ENCODE measurements at places on chromosomes 11 and 22.

GRCh38 chr11:526192-526591, 9.2 kb downstream of the HRAS start:
- DNase-seq, result no peak

- DNase-seq, result no peak
Measured at GRCh38 chr22:36281781-36282327, 28.9 kb downstream of the APOL1 start.

DNA sequence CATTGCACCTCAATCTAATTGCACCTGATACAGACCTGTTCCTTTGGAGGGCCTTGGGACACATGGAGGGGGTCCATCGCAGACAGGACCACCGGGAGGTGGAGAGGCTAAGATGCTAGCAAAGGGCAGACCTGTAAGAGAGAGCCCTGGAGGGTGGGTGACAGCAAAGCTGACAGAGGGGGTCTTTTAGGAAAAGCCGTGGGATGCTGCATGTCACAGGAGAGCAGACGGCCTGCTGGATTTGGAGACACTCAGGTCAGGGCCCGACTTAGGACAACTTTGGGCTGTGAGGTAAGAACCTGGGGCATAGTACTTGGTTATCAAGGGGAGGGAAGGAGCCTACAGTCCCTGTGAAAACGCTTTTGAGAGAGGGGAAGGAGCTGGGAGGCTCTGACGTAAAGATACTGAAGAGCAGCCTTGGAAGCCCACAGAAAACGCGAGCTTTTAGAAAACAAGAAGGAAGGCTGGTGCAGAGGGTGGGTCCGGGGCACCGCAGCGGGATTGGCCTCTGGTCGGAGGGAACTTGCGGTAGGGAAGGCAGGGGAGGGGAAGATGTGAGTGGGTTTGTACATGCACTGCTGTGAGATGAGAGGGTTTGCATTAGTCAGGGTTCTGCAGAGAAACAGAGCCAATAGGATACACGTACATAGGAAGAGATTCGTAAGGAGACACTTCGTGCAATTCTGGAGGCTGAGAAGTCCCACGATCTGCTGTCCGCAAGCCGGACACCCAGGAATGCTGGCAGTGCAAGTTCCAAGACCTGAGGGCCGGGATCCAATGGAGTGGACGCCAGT, 868.5 kb downstream of the TBC1D22A start:
- no peak for DNase-seq

DNA sequence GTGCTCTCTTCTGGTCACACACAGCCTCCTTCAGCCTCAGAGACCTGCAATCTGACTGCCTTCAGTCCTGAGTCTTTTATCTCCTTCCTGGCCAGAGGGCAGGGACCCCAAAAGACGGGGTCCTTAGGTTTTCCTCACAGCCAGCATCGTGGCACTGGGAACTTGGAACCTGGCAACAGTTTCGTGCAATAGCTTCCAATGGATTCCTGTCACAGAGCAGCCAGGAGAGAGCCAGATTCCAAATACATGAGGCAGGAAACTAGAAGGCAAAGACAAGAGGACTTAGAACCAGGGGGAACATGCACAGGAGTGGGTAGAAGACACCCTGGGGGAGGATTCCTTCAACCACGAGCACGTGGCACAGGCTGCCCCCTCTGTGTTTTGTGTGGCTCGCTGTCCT, 48.6 kb downstream of the C11orf91 start:
- DNase-seq, result no peak

DNA sequence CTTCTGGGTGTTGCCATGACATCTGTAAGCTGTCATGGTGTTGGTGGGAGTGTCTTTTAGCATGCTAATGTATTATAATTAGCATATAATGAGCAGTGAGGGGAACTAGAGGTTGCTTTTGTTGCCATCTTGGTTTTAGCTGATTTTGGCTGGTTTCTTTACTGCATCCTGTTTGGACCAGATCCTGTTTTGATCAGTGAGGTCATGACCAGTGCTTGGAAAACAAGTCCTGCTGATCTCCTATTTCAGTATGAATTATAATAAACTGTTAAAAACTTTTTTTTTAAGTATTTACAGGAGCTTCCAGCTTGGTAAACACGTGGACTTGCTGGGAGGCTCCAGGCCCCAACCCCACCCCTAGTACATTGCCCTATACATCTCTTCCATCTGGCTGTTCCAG, 30.5 kb upstream of the P4HA3 start:
- no peak for DNase-seq

DNA sequence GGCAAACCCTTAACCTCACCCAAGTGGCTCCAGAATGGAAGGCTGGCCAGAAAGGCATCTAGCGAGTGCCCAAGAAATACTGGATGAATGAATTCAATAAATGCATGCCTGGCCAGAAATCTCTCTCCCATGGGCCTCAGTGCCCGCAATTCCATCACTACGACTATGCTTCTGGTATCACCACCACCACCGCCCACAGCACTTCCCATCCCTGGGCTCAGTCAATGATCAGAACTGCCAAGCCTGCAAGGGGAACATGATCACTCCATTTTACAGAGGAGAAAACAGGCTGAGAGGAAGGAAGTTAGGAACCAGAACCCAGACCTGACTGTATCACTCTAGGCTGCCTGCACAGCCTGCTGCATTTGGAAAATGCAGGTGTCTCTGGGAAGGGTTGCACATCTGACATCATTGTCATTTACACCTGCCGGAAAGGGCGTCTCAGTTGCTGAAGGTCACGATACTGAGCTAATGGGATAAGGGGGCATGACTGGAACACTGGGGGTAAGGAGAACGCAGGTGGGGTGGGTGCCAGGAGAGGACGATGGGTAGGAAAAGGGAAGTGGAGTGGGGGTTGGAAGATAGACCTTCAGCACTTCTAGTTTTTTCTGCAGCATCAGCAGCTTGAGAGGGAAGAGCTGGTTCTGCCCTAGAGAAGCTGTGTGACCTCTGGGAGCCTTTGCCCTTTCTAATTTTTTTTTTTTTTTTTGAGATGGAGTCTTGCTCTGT, 3.2 kb downstream of the GPR152 start:
- no peak for DNase-seq

DNA sequence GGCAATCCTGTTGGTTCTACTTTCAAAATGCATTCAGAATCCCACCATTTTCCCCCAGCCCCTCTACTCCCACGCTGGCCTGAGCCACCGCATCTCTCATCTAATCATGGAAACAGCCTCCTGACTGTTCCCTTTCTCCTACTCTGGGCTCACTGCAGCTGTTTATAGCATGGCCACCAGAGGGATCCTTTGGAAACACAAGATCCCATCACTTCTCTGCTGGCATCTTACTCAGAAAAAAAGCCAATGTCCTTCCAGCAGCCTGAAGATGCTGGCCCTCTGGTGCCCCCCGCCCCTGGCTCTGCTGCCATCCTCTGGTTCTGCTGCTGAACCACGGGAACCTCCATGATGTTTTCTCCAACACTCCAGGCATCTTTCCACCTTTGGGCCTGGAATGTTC, 11.1 kb downstream of the MS4A8 start:
- no peak for DNase-seq

DNA sequence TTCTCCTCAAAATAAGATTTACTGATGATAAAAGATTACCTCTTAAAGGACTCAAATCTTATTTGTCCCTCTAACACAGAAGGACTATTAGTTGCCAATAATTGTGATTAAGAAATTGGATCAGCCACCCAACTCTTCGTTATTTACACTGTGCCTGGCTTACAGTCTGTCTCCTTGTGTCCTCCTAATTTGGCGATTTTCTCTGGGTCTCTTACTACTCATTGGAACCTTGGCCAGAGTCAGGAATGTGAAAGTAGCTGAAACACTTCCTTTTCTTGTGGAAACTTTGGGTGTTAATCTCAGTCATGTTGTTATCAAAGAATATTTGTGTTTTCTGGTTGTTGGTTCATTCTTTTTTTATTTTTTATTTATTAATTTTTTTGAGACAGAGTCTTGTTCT, 83.2 kb downstream of the TEAD1 start:
- DNase-seq, result no peak

DNA sequence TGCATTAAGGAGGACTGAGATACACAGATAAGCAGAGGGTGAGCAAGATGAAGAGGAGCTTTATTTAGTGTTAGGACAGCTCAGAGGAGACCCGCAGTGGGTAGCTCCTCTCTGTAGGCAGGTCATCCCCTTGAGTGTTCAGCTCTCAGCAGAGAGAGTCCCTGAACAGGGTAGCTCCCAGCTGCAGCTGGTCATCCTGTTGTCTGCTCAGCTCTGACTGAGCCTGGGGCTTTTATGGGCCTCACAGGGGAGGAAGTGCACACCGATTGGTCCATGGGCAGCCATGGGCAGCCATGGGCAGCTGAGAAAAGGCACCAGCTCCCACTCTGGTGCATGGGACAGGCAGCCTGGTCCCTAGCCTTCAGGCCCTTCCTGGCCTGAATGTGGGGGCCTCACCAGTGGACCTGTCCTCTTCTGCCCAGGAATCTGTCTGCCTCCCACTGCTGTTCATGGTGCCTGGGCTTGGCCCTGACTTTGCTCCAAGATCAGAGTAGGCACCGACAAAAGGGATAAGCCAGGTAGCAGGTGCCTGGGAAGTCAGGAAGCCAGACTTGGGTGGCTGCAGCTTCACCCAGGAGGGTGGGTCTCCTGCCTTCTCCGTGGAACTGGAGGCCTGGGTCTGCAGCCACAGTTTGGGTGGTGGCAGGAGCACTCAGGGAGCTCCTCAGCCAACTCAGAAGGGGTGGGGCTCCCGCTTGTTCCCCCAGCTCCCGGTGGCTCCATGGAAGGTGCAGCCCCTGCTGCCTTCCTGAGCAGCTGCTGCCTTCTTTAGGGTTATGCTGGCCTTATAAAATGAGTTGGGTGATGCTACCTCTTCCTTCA, 54.7 kb downstream of the MYEOV start:
- DNase-seq, result no peak

GRCh38 chr22:37303821-37304274, 21.5 kb downstream of the CYTH4 start:
- DNase-seq, result peak; percentile 75

DNA sequence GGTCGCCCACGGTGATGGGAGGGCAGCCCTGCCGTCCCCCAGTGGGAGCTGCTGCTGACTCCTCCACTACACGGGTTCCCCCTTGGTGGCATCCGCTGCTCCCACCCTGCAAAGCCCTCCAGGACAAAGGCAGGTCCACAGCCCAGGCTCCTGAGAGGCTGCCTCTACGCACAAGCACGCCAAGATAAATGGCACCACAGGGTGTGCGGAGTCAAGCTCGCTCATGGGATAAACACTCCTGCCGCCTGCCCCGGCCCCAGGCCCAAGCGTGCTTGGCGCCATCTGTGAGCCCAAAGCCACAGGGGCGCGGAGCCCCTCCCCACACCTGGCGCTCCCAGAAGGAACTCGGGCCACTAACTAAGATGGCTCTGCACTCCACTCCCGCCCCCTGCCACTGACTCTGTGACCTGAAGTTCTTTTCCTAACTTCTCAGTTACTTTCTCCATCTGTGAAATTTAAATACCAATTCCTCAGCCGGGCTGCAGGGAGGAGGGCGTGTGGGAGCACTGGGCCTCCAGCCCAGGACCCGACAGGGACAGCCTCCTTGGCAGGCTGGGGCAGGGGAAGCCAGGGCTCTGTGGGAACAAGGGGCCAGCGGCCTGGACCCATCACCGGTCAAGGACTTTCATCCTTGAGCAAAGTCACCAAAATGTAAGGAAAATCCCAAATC, 14.9 kb downstream of the EHD1 start:
- no peak for DNase-seq

GRCh38 chr11:112616327-112617097, 344.7 kb upstream of the NCAM1 start:
- DNase-seq, result no peak

DNA sequence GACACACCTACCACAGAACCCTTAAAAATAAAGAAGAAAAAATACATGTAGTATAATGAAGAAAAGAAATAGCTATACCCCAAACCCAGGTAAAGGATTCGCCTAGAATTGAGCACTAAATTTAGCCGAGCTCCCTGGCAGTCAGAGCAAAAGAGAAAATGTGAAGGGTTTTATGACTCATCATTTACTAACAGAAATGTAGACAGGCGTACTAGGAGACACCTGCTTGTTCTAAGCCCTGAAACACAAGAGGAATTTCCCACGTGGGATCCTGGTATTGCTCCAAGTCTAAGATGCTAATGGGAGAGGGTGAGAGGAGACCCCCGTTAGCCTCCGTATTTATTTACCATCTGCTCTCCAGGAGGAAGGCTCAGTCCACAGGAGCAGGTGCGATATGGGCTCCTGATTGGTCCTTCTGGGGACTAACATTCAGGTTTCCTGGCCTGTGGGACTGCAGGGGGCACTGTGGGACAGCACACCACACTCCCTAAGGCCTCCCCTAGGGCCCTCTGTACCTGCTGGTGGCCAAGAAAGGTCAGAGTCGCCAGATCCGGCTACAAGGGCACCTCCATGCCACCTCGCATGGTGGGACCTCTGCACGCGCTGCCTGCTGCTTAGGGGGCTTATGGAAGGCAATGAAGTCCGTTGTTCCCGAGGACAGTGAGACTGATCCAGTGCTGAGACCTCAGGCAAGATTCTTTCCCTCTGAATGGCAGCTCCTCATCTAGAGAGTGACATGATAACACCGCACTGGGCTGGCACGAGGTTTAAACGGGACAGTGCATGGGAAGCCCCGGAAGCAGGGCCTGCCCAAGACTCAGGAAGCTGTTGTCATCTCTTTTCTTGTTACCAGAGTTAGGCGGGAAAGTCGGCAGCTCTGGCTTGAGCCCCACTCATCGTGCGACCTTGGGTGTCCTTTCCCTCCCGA, 25.8 kb downstream of the KCNC1 start:
- peak; percentile 39 for DNase-seq

DNA sequence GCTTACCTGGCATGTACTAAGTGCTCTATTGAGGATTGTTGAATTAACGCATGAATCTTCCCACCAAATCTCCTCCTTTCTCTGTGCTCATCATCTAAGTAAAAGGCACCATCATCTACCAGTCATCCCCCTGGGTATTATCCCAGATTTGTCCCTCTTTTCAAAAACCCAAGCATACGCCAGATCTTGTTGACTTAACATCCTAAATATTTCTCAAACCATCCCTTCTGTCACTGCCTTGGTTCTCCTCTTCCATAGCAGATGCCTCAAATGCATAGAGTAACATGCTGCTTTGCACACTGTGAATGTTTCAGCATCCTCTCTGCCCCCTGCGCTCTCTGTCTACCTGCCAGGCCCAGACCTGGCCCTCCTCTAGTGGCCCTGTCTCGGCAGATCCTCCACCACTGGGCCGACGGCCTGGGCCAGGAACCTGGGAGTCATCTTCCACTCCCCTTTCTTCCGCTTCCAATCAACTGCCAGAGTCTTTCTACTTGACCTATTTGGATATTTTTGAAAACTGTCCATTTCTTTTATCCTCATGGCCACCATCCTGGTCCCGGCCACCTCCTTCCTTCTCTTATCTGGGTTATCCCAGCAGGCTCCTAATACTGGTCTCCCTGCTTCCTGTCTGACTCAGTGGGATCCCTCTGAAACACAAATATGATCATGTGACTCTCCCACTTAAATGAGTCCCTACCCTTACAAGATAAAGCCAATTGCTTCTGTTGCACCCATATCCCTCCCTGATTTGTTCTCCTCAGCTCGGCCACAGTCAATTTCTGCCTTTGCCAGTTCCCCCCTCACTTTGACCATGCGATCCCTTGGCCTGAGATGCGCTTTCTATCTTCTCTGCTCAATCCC, 3.4 kb upstream of the TAB1 start:
- DNase-seq, result no peak

Measured in AML-193 (cell line).